ENCODE measurements at places on chromosomes 2 and 18.

DNA sequence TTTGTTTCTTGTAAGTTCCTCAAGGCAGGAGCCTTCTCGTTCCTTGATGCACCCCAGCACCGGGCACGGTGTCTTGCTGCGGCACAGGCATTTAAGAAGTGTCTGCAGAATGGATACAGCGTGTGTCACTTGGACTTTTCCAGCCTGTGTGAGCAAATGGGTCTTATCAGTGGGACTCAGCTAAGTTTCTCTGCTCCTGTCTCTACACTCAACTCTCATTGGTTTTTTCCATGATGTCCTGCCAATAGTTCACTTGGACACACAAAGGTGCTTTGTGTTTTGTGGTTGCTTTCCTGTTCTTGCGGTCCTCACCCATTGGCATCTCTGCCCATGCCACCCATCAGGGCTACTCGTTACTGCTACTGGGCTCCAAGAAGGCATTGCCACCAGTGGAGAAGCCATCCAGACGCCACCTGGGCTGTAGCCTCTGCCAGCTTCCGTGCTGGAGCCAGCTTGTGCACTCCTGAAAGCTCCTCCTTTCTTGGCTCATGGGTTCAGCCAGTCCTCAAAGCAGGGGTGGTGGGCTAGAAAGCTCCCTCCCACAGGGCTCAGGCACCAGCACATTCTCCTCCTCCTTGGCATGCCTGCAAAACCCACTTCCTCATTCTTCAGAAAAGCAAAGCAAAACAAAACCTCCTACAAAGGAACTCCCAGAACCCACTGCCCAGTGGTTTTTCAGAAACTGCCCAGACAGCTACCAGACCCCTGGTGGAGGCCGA is 41.4 kb downstream of the IL1R2 start:
- no peak for DNase-seq

GRCh38 chr2:141468761-141469160 is 662.1 kb downstream of the LRP1B start:
- no peak for DNase-seq

GRCh38 chr2:148812306-148812705 is 62.7 kb upstream of the KIF5C start:
- DNase-seq: no peak

DNA sequence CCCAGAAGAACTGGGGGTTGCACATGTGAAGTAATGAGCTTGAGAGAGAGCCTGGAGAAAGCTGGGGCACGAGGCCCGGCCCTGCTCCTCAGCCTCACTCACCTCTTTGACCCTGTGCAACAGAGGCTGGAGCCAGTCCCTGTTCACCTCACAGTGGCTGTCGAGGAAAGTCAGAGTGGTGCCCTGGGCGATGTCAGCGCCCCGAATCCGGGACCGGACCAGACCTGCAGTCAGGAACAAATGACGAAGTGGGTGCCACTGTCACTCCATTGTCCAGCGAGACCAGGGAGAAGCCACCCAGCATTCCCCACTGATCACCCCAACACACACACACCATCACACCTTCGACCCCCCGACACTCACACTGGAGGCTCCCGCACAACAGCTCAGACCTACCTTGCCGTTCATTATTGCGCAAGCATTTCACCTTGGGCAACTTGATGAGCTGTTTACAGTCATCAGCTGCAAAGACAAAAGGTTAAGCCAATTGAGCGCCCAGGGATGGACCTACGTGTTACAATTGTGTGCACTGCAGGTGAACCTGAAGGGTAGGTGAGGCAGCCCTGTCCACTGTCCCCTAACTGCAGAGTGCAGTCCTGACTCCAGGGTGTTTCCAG is 148.4 kb upstream of the CAPN13 start:
- no peak for DNase-seq

GRCh38 chr2:241665731-241666440 is 20.7 kb downstream of the DTYMK start:
- DNase-seq: no peak

GRCh38 chr2:129748653-129749052 is 230.8 kb upstream of the RAB6C start:
- DNase-seq: no peak

DNA sequence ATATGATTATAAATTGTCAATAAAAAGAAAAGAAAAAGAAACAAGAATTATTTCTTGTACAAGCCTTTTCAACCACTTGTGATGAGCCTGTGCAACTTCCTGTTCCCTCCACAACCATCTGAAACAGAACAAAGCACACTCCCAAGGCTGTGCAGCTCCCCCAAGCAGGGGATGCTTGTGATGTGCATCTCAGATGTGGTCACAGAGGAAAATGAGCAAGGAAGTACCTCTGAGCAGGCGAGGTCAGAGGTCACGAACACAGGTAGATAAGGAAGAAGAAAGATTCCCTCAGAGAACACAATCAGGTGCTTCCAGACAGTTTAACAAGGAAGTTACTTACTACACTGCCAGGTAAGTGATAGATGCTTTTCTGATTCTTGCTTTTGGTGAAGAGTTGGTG is 274.8 kb upstream of the SLC39A10 start:
- DNase-seq: no peak

DNA sequence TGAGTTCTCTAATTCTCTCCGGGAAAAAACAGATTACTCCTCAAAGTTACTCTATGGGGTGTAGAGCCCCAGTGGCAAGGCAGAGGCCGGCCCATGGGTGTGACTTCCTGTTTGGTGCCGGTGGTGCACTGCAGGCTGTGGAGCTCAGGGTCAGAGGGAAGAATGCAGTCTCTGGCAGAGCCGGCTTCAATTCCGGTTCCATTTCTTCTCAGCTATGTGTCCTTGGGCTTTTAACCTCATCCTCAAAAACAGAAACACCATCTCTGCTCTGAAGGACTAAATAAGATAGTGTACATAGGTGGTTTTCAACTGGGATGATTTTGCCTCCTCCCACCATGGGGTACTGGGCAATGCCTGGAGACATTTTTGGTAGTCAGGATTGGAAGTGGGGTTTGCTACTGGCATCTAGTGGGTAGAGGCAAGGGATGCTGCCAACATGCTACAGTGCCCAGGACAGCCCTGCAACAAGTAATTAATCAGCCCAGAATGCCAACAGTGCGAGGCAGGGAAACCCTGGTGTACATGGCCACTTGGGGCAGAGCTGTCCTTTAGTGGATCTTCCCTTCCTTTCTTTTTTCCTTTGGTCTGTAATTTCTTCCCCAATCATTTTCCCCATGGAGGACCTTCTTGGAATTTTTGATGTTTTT is 81.2 kb downstream of the INSIG2 start:
- DNase-seq: no peak

GRCh38 chr18:77547757-77548156 is 298.1 kb downstream of the GALR1 start:
- DNase-seq: no peak

- no peak for DNase-seq
These were observed 274.3 kb upstream of the TRIB2 start for GRCh38 chr2:12442476-12442847.

DNA sequence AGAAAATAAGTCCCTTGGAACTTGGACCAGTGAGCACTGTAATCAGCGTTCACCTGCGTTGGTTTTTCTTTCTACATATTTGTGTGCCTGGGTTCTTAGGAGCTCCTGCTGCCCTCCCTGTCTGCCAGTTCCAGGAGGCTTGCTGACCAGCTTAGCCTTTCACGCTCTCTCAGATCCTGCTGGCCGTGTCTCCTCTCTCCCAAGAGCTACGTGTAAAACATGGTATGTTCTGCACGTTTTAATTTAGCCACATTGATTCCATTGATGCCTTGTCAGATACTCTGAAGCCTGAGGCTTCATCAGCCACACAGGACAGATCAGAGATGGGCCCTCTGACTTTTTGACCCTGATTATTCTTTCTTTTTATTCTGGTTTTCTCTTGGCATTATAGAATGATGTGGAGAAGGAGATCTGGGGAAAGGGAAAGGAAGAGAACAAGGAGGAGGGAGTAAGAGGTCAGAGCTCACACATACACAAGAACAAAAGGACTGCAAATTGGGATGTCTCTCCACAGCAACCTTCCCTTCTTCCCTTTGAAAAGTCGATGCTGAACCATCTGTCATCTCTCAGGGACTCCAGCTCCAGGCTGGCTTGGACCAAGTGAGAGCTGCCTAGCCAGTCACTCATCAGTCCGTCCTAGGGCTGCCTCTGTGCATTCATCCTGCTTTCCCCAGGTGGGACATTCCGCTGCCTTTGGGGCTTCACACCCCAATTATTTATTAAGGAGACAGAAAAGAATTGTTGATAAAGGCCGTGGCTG is 152.8 kb downstream of the PIK3C3 start:
- DNase-seq: no peak

DNA sequence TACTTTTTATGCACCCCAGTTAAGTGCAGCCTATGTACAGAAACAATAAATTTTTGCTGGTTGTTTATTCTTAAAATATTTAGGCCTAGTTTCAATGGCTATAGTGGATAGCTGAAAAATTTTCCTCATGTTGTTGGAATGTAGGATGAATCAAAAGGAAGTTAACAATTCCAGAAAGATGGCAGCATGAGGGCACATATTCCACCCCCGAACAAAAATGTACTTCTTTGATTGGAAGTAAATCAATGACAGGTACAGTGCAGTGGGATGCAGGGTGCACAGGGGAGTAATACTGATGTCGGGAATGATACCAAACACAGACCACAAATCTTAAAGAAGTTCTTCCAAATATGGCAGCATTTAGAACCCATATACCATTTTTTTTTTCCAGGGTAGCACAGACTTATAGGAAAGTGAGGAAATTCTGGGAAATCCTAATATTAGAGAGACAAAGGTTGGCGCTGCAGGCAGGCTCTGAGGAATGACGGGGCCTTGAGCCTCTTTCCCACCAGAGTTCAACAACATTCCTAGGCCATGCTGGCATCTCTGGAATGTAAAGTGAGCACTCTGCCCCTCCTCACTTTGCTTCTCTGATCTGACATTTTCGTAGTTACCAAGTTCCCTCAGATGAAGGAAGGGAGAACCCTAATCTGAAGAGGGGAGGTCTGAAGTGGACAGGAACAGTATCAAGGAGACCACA is 36.6 kb upstream of the IKZF2 start:
- DNase-seq: no peak

- DNase-seq: no peak
These were observed 92.1 kb downstream of the AOX1 start for GRCh38 chr2:200677721-200678532.

DNA sequence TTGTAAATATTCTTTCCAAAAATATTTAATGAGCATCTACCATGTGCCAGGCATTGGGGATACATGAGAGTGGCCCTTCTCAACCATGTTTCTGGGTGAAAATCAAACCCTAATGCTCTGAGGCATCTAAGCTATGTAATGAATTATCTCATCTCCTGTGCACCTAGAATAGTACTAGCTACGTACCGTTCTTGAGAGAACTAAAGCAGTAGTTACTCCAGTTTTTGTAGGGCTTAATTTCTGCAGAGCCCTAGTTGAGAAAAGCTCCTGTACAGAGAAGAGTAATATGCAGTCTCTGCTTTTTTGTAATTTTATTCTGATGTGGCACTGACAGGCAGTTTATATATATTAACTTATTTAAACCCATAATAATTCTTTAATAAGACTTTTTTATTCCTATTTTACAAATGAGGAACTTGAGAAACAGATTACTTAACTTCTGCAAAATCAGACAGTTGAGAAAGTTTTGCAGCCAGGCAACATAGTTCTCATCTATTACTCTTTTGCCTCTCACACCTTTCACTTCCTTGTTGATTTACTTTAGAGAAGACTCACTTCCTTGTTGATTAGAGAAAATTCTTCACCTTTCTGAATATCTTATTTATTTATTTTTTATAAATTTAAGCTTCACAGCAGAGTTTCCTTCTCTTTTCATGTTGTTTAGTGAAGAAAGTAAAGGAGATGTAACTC is 3.1 kb downstream of the SPOPL start:
- no peak for DNase-seq

GRCh38 chr2:193867454-193867853 is 1672.7 kb upstream of the TMEFF2 start:
- no peak for DNase-seq

DNA sequence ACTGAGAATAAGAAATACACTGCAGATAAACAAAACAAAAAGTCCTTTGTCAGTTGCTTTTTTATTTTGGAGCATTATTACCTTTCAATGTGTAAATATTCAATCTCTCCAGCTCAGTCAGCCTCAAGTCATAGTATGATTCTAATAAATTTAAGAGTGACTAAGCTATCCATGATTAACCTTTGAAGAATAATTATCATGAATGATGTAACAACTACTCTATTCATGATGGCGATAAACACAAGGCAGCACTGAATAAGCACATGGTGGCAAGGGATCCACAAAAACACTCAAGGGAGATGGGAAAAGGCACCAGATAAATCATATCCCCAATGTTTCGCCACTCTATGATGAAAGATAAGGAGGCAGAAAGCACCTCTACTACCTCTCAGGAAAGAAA is 67.0 kb downstream of the MAP4K3 start:
- DNase-seq: no peak

DNA sequence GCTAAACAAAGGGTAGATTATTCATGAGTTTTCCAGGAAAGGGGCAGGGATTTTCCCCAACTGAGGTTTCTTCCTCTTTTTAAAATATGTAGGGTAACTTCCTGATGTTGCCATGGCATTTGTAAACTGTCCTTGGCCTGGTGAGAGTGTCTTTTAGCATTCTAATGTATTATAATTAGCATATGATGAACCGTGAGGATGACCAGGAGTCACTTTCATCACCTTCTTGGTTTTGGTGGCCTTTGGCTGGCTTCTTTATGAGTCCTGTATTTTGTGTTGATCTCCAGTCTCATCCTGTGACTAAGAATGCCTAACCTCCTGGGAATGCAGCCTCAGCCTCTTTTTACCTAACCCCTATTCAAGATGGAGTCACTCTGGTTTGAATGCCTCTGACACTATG is 391.0 kb upstream of the LINC00305 start:
- no peak for DNase-seq

GRCh38 chr2:256094-256493 is 7.7 kb downstream of the SH3YL1 start:
- no peak for DNase-seq

DNA sequence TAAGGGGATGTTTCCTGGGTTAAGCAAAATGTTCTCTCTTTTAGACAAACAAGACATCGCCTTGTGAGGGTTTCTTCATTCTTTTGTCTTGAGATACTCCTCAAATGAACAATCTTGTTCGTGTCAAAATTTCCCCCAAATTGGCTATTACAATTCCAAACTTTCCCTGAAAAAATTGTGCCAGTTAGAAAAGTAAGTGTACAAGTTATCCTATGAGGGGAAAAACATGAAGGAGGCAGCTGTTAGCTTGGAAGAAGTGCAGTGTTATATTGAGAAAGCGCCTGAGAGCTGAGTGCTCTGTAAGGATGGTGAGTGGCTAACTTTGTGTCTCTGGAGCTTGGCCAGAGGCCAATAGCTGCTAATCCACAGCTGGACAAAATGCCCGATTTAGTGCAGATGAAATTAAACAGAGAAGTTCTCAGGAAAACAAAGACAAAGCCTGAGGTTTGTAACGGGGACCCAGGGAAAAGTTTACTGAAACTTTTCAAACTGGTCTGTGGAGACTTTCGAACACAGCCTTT is 14.1 kb upstream of the PLEKHH2 start:
- DNase-seq: no peak

GRCh38 chr2:48411046-48411445 is 118.9 kb upstream of the STON1 start:
- no peak for DNase-seq

DNA sequence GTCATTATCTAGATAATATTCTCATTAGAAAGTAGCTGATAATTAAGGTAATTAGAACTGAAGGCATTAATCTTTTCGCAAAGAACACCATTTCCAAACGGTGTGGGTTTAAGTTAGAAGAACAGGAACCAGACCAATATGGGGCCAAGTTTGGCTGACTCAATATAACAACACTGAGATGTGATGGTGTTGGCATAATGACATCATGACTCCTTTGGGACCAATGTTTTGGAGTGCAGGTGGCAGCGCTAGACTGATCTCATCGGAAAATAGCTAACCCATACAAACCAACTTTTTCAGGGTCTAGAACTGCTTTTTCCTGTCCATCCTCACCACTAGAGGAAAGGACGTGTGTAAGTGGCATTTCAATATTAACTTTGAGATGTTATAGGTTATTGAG is 1171.7 kb upstream of the ZEB2 start:
- no peak for DNase-seq

All from T-helper 17 cell (primary cell).